Activated naive CD8-positive, alpha-beta T cell treated with anti-CD3 and anti-CD28 coated beads, Interleukin-2, amount 10 ng/mL, durations not matched to agents 7 days and 5 days (primary cell): ENCODE measurements at places on chromosomes 6 and 20. TPM values are rescaled to one million over a fixed set of nuclear protein-coding genes. Genes with fewer than 3 reads are reported as not detected.

DNA sequence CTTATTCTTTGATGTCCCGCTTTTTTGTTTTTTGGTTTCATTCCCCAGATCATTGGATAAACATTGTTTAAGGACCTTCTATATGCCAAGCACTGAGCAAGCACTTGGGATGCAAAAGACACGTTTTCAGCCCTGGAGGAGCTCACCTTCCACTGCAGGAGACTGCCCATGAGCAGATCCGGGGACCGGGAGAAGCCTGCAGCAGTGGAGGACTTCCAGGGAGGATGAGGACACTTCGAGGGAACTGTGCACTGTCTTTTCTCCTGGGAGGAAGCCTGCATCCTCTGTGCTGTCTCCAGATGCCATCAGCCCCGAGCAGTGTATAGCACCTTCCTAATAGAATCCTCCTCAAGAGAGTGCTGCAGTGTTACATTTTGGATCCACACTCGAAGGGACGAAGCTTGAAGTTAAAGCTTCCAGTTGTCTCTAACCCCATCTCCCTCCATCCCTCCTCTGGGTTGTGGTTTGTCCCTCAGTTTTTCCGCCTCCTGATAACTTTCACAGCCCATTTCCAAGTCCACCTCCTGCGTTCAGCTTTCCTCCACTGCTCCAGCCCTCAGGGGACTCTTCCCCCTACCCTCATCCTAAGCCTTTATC lies 5.8 kb upstream of the KCNG1 start:
- no peak for DNase-seq

DNA sequence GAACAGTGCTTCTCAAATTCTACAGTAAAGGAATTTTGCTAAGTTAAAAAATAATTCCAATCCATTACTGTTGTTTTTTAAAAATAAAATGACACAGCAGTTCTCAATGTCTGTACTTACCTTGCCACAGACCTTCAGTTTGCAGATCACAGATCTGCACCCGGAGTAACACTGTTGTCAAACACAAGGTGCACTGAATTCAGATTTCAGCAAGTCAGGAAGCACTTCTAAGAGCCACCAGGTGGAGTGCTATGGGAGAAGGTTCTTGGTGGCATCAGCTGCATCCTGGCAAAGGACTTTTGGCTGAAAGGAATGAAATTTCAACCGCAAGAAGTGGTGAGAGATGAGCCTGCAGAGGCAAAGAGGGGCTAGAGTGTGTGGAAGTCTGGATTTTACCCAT lies 17.4 kb downstream of the RSPH4A start:
- no peak for DNase-seq

DNA sequence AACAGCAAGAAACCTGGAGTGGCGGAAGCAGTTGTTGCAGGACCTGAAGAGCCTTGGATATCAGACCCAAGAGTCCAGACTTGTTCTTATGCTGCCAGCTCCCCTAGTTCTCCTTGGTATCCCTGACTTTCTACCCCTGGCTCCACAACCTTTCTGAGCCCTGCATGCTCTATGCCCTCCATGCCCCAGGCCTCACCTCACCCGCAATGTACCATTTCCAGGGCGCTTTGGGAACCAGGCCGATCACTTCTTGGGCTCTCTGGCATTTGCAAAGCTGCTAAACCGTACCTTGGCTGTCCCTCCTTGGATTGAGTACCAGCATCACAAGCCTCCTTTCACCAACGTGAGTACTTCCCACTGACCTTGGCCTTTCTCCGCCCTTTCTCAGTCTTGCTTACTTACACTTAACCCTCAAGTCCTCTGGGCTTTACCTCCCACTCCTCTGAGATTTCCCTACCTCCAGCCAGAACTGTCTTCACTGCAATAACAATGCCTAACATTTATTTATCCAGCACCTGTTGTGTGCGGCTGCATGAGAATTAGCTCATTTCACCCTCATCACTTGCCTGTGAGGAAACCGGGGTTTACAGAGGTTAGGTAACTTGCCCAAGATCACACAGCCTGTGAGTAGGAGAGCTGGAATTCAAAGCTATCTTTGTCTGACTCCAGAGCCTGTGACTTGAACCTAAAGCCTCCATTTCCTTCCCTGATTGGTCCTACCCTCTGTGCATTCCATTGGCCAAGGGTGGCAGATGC lies 2.3 kb downstream of the POFUT1 start:
- no peak for DNase-seq

GRCh38 chr6:128558924-128559323 lies 38.5 kb upstream of the PTPRK start:
- no peak for DNase-seq

DNA sequence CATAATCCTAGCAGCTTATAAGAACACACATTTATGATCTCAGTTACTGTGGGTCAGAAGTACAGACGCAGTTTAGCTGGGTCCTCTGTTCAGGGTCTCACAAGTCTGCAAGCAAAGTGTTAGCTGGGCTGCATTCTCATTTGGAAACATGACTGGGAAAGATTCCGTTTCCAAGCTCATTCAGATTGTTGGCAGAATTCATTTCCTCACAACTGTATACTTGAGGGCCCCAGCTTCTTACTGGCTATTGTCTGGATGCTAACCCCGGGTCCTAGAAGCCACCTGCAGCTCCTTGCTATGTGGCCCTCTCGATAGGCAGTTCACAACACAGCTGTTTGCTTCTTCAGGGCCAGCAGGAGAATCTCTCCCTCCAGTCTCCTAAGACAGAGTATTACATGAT lies 13.1 kb downstream of the TCP11 start:
- DNase-seq: no peak

DNA sequence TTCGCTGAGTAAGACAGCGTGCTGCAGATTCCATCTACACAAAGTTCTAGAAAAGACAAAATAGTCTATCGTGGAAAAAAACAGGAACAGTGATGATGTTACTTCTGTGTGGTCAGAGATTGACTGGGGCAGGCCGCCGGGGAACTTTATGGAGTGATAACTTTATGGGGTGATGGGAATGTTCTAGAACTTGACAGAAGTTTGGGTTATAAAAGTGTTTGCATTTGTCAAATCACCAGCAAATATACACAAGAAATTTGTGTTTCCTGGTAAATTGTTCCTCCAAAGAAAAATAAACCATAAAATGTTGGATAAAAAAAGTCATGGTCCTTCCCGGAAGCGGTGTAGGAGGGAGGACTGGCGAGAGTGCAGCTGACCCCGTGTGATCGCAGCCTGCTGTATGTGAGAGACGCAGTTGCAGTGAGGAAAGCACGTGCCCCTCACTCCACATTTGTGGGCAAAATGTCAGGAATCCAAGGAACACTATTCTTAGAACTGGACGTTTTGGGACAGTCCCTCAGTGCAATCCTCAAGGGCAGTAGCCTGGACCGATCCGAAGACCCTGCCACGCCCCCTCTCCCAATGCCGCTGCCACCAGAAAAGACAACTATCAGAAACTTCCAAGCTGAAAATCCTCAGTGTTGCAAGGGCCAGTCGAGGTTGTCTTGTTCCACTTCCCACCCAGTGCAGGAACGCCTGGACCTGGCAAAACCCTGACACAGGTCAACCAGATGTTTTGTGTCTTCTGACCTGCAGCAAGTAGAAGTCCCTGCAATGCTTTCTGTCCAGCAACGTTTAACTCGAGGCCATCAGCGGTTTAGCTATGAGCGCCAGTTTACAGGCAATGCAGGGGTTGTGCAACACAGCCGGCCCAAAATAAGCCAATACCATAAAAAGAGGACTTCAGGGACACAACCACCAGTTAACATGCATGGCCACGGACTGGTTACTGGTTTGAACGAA lies 80.5 kb upstream of the QKI start:
- no peak for DNase-seq

DNA sequence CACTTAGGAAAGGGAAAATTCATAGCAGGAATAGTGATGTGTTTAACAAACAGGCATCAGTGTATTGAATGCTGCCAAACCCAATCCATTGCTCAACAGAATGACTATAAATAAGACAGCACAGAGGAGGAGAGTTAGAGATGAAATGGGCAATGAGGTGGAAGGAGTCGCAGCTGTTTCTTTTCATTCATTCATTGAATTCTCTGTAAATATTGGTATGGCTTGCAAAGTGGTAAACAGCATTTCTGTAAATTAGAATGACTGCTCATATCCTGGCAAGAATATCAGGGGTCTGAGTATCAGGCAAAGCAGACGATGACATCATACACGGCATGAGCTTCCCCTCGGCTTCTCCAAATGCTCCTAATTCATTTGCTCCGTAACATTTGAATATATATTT lies 703.6 kb upstream of the SLC35B3 start:
- DNase-seq: no peak

DNA sequence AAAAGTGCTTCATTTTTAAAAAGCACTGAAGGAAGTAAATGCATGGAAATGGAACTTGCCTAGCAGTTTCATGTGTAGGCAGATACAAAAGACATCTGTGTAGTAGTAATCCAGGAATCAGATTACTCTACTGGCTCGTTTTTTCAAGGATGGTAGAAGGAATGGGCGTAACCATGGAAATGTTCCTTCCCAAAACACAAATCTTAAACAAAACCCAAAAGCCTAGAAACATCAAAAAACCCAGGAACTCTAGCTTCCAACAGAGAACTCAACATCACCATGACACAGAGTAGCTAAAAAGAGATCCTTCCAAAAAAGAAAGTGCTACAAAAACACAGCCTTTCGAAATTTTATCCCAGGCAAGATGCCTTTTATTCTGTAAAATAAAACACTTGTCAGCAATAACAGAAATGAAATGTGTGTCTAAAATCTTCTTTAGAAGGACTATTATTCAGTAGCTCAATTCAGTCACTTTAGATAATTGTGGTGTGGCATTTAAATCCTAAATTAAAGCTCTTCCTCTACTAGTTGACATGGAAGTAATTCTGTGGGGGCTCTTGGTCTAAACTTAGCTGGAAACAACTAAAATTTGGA lies 81.7 kb downstream of the FAM217A start:
- no peak for DNase-seq

DNA sequence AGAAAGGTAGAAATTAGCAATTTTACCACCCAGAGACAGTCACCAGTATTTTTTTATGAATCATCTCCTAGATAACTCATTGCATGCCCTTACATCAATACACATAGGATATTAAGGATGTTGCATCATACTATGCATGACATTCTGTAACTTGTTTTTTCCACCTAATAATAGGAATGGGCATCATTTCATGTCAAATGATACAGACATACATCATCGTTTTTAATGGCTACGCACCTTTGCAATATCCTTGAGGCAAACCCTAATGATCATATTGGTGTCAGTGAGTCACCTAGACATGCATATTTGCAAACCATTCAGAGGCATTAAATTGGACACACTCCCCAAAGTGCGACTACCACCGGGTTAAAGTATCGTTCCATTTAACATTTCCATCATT lies 309.7 kb upstream of the AGPAT4 start:
- DNase-seq: no peak

DNA sequence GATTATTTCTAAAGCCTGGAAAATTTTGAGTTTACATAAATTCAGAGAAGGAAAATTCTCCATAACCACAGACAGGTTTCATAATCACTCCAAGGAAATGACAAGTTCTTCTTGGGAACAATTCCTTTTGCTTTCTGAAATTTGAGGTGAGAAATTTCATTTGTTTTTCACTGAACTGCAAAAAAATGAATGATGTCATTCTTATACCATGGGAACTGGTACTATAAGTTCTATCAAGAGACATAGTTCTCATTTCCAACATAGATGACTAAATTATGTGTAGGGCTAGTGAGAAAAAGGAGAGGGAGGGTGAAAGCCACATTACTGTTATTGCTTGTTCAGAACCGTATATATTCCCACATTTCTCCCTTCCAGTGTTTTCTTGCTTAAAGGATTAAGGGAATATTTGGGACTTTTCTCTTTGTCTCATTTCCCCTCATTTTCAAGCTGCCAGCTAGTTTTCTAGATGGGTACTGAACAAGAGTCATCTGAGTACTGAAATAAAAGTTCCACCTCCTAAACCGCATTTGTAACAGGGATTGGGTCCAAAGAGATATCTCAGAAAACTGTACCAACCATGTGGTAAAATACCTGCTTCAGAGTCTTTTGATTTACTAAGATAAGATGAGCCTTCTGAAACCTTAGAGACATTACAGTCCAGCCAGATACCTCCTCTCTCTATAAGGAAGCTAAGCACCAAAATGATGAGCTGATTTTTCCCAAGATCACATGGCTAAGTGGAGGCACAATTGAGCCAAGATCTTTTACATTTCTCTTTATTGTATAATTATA lies 144.3 kb upstream of the PRDM1 start:
- DNase-seq: no peak

DNA sequence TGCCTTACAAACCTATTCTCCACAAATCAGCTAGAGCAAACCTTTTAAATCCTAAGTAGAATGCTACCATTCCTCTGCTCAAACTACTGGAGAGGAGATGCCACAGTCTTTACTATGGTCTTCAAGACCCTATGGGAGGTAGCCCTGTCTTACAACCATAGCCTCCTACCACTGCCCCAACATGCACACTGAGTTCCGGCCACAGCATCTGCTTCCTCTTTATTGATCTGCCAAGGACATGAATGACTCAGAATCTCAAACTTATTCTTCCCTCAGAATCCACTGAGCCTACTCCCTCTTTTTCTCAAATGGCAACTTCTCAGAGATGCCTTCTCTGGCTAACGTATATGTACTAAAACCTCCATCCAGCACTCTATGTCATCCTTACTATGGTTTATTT lies 12.2 kb upstream of the ANKEF1 start:
- no peak for DNase-seq

DNA sequence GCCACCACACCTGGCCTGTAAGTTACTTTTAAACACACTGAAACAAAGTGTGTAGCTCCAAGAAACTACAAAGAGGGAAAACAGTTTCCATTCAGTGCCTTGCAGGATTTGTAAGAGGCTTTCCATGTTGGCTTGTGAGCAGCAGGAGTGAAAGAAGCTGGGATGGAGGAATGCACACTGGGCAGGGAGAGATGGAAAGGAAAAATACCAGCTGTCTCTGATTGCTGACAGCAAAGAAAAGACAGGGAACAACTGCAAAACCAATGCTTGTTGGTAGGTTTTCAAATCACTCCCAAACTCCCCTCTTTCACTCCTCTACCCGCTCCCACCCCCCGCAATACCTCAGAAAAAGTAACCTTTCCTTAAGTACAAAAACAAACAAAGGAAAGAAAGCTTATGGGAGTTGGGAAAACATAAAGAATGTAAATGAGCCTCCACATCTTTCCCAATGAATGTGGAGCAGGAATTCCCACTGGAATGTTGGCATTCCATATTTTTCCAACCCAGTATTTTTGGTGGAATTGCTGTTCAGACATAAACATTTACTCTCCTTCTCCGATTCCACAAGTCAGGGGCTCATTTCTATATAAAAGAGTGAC lies 166.1 kb downstream of the THBS2 start:
- no peak for DNase-seq

Gene RPL10A
- total RNA-seq: 1,398 TPM

Gene CYP39A1
- not detected for total RNA-seq

Gene GTSF1L
- total RNA-seq: not detected
